ENCODE measurements at places on chromosomes 6 and 20. TPM values are rescaled to one million over a fixed set of nuclear protein-coding genes. Genes with fewer than 3 reads are reported as not detected.

REPS1 gene
- total RNA-seq, result 26.2 TPM

FANCE gene
- total RNA-seq, result 13.7 TPM

UBE2C gene
- total RNA-seq, result 225 TPM

LHFPL5 gene
- total RNA-seq, result not detected

MCUR1 gene
- total RNA-seq, result 9.6 TPM

ARMC2 gene
- total RNA-seq, result 1.3 TPM

FBXO9 gene
- total RNA-seq, result 26.5 TPM

SEMG2 gene
- not detected for total RNA-seq

CST5 gene
- not detected for total RNA-seq

PROKR2 gene
- not detected for total RNA-seq

TMEM244 gene
- not detected for total RNA-seq

MSH5 gene
- 10.9 TPM for total RNA-seq

TFEB gene
- total RNA-seq, result 3.7 TPM

GJA10 gene
- total RNA-seq, result not detected

POPDC3 gene
- 7.7 TPM for total RNA-seq

SMLR1 gene
- total RNA-seq, result not detected

BRPF3 gene
- total RNA-seq, result 7.6 TPM

LRRC1 gene
- 6.4 TPM for total RNA-seq

GRM1 gene
- not detected for total RNA-seq

FITM2 gene
- 6.8 TPM for total RNA-seq

WFDC10B gene
- total RNA-seq, result not detected

PDE10A gene
- 0.34 TPM for total RNA-seq

TINAG gene
- not detected for total RNA-seq

OR2J3 gene
- total RNA-seq, result not detected

CITED2 gene
- 268 TPM for total RNA-seq

KCNK5 gene
- total RNA-seq, result 0.15 TPM

TEAD3 gene
- 27.9 TPM for total RNA-seq

RSPO3 gene
- not detected for total RNA-seq

CD40 gene
- 4.4 TPM for total RNA-seq

OR2B3 gene
- not detected for total RNA-seq

BPIFB4 gene
- not detected for total RNA-seq

RBM38 gene
- total RNA-seq, result 12.3 TPM

VWA7 gene
- total RNA-seq, result 0.67 TPM

CLDN20 gene
- total RNA-seq, result not detected

FNDC1 gene
- total RNA-seq, result 0.17 TPM

Measured in bronchus fibroblast of lung (primary cell).